Activated CD4-positive, alpha-beta memory T cell treated with anti-CD3 and anti-CD28 coated beads for 36 hours (primary cell): ENCODE measurements at places on chromosomes 12 and 14. TPM values are rescaled to one million over a fixed set of nuclear protein-coding genes. Genes with fewer than 3 reads are reported as not detected.

The FAR2 gene
- total RNA-seq: 9.2 TPM

DNA sequence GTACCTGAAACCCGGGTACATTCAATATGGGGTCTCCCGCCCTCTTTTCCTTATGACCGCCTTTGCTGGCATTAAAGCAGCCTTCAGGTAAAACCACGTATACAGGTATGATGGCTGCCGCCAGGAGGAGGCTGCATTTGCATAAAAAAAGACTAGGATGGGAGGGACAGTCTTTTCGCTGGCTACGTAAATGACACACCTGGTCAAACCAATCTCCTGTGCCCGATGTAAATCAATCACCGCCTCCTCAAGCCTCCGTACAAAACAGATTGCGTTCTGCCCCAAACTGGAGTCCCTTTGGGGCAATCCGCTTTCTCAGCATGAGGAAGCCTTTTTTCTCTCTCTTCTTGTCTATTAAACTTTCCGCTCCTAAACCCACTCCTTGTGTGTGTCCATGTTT, 8.1 kb upstream of the ALDH1L2 start:
- no peak for DNase-seq

GRCh38 chr14:90609376-90609775, 206.9 kb downstream of the TTC7B start:
- no peak for DNase-seq

The SLC10A1 gene
- not detected for total RNA-seq

The SLC25A47 gene
- total RNA-seq: not detected

DNA sequence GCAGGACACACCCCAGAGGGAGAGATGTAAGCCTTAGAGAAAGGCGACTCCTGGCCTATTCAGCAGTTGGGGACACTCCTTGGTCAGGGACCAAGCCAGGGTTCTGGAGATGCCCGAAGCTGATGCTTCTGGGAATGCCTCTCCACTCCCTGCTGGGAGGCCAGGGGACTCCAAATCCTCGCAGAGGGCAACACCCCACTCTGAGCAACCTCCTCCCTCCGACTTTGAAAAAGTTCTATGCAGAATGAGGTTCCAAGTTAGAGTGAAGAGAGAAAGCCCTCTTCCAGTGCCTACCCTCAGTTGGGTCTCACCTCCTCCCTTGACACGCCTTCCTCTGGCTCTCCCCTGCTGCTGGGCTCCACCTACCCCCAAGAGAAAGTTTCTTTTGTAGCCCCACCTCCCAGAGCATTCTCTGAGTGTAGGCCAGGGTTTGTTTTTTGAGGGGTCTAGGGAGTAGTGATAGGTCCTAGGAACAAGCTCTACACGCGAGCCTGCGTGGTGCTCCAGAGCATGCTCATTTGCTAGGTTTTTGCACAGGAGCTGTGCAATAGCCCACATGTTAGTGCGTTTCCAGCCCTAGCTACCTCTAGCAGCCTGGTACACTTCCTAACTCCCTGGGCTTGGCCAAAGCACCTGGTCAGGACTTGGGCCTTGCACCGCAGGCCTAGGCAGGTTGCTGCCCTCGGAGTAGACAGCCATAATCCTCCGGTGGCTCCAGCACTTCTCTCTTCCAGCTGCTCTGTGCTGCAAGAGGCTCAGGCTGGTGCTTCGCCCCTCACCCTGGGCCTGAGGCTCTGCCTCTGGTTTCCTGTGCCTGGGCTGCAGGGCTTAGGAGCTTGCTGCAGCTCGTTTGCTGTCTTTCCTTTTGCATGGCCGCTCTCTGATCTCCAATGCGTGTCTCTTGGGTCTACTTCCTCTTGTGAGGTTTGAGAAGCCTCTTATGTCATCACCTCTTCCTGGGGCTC, 590 bp upstream of the CEBPE start:
- peak; percentile 35 for DNase-seq

DNA sequence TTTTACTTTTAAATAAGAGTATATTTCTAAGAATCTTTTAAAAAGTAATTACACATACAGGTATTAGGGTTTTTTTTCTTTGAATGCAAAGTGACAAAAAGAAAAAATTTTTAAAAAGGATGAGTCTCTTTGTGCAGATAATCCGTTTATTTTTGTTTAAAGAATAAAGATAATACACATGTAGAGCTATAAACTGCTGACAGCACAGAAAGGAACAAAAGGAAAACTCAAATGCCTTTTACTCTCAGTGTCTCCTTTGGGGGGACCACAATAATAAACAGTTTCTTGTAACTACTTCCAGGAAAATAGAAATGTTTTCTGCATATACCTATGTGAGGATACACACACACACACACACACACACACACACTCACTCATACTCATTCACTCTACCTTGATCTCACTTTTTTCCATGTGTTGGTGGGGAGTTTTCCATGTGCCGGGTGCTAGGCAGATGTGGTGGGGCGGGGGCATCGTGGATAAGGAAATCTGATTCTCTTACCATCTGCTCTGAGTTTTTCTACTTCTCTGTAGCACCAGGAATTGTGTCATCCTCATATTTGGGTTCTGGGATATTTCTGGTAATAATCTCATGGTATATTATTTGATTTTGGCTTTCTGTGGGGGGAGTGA, 58.1 kb downstream of the KCTD10 start:
- no peak for DNase-seq

DNA sequence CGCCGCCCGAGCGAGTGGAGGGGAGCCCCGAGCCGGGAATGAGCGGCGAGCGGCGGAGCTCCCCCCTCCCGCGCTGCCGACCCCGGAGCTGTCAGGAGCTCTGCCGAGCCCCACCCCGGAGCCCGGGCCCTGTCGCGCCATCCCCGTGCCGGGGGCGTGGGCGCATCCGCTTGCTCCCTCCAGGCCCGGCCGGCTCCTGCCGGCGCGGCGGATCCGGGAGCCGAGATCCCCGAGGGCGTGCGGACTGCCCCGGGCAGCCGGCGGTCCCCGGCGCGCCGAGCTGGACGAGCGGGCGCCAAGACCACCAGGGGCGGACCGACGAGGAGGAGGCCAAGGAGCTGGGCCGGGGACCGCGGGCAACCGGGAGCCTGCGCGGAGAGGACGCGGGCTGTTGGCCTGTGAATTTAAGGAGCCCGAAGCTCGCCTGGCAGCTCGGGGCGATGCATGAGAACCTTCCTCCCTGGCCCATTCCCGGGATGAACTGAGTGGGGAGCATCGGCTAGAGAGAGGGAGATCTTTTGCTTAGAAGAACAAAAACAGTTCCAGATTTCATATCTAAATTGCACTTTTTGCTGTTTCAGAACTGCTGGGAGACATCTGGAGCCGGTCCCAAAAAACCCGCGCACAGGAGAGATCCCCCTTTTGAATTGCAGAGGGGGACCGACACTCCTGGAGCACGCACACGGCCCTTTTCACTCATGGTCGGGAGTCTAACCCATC, 2.0 kb downstream of the PTHLH start:
- DNase-seq: no peak

The CLEC7A gene
- total RNA-seq: not detected

- no peak for DNase-seq
Observed at GRCh38 chr12:68686262-68686594, 550 bp upstream of the NUP107 start.
